ENCODE measurements at places on chromosomes 6 and 20.

DNA sequence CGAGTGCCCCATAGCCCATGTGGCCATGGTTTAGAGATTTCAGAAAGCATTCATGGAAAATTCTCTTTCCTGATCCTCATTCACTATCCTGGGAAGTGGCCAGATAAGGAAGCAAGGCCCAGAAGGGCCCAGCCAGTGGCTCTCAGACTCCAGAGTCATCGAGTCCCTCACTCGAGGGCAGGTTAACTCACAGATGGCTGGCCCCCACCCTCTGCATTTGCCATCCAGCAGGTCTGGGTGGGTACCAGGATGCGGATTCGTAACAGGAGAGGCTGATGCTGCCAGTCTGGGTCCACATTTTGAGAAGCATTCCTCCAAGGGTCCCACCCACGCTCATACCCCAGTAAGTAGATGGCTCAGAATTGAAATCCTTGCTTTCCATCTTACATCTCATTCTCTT, 3.8 kb upstream of the SSTR4 start:
- no peak for DNase-seq

GRCh38 chr6:159978291-159979135, 9.6 kb downstream of the IGF2R start:
- DNase-seq, result no peak

DNA sequence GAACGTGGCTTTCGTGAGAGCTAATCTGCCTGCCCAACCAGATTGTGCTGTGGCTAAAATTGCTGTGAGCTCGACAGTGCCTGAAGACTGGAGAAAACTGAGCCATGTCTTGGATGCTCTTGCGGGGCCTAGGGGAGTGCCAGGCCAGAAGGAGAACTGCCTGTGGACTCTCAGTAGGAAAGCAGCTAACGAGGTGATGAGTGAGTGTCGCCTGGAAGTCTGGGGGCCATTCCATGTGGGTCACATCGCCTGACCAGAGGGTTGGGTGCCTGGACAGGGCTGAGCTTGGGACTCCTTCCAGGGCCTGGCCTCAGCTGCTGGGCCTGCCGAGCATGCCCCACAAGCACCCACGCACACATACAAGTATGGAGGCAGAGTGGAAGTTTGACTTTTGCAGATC, 166.5 kb downstream of the VEGFA start:
- DNase-seq, result no peak

DNA sequence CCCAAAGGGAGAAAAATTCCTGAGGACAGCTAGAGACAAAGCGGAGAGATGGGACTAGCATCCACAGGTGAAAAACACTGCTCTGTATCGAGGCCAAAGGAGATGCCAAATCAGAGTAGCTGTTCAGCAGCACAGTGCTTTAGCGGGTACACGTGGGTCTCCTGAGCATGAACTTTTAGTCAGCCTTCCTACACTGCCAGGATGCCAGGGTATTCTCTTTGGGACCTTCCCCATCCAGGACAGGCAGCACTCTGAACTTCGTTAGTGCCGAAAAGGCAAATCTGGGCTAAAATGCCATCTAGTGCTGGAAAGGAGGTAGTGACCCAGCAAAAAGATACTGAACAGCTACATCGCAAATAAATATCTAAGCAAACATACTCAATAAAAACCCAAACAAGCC, 64.9 kb downstream of the C6orf58 start:
- DNase-seq, result no peak

- no peak for DNase-seq
Measured at GRCh38 chr6:117237561-117237960, 27.8 kb upstream of the VGLL2 start.

DNA sequence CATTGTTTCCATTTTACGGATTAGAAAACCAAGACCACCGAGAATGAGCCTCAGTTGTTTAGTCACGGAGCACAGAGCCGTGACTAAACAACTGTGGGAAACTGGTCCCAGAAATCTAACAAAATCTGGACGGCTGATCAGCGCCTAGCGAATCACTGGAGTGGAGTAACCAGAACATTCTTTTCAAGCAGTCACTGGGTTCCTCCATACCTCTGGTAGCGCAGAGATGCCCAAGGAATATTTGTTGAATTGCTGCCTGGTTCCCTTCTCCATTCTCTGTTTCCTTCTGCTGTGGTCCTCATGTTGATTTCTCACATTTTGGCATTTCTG, 62.0 kb downstream of the GPX5 start:
- DNase-seq, result no peak

GRCh38 chr6:15444081-15444731, 198.3 kb downstream of the JARID2 start:
- no peak for DNase-seq

DNA sequence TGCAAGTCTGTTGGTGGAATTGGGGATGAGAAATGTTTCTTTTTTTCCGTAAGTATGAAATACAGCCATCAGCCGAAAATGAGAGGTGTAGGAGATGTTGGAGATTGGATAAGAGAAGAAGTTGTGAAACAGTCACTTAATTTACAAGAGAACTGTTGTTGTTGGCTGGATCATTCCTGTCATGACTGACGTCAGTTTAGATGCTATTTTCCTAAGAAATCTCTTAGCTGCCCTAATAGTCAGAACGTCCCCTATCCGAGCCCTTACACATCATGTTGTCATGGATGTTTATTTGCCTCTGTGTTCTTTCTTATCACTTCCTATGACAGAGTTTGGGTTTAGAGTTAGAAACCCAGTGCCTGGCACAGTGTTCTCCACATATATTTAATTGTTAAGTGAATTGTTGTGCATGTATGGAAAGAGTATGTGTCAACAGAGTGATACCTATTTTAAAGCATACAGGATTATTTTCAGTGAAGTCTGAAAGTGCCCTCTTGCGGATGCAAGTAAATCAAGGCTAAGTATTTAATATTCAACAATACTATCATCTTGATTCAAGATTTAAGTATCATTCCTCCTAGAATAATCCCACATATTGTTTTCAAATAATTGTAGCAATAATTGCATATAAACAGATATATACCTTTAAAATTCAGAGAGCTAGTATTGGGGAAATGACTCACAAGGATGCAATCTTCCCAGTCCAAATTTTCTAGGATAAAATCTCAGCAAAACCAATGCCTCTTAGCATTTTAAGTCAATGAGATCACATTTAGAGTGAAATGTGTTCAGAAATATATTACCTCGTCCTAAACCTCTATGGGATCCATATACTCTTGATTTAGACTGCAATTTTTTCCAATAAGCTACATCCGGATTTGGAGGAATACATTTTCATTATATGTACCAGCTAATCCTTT, 309.9 kb upstream of the NOX3 start:
- no peak for DNase-seq

DNA sequence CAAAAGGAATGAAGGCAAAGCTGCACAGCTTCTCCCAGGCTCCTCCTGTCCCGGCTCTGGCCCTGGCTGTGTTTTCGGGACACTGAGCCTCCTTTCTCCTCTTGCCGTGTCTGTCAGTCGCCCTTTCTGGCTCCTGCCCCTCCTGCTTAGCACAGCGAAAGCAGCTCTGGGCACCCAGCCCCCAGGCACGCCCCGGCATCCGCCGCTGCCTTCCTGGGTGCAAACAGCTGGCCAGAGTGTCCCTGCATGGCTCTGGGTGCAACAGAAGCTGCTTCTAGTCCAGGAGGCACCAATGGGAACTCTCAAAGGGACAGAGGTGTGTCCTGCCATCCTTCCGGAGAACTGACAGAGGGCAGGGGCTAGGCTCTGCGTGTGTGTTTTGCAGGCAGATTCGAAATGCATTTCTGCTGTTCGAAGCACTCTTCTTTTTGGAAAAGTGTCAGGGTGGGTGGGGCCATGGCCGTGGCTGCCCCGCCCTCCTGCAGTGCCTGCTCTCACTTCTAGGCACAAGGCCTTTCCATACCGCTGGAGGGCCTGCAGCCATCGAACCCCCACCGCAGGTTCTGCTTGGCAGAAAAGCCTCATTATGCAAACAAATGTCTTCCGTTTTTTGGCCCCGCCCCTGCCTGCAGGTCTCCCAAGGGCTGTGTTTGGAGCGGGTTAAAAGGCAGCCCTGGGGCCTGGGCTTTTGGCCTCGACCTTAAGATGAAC, 15.5 kb downstream of the COL9A3 start:
- no peak for DNase-seq

- no peak for DNase-seq
Measured at GRCh38 chr6:14950103-14950969, 295.5 kb upstream of the JARID2 start.

DNA sequence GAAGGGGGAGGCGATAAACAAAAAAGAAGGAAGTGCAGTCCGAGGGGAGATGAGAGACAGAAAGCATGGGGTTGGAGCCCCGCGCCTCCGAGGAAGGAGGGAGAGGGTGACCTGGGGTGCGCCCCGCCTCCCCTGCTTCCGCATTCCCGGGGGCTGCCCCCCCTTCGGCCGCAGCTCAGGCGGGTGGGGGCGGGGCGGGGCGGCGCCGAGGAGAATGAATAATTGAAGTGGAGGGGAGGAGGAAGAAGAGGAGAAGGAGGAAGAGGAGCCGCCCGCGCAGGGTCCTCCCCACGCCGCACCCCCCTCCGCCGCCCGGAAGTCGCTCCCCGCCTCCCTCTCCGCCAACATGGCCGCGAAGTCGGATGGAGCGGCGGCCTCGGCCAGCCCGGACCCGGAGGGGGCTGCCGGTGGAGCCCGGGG, at the start of gene XKR7:
XKR7 (plus strand) TSS at position 322 of the 420 bp plus-strand sequence; CDS start at position 347, 25 bp downstream.
- DNase-seq, result no peak

- DNase-seq, result no peak
Measured at GRCh38 chr6:47064274-47064673, 22.1 kb upstream of the ADGRF1 start.

DNA sequence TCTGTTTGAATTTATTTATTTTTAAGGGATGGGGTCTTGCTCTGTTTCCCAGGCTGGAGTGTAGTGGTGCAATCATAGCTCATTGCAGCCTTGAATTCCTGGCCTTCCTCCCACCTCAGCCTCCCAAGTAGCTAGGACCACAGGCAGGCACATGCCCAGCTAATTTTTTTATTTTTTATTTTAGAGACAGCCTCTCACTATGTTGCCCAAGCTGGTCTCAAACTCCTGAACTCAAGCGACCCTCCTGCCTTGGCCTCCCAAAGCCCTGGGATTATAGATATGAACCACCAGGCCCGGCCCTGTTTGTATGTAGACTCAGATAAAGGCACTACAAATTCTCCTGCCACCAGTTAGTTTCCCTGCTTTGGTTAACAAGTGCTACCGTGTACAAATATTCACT, 142.9 kb upstream of the SOX4 start:
- no peak for DNase-seq

Data from AG09319 (cell line).